ENCODE measurements at places on chromosomes 1 and 21. TPM values are rescaled to one million over a fixed set of nuclear protein-coding genes. Genes with fewer than 3 reads are reported as not detected.

Gene HAO2
- polyA plus RNA-seq: not detected

GRCh38 chr21:16318651-16319300 is 589.0 kb downstream of the USP25 start:
- no peak for DNase-seq

- no peak for DNase-seq
Measured at GRCh38 chr1:177172866-177173265, 2.1 kb downstream of the BRINP2 start.

- DNase-seq: no peak
Measured at GRCh38 chr1:217032715-217033367, 309.6 kb upstream of the ESRRG start.

DNA sequence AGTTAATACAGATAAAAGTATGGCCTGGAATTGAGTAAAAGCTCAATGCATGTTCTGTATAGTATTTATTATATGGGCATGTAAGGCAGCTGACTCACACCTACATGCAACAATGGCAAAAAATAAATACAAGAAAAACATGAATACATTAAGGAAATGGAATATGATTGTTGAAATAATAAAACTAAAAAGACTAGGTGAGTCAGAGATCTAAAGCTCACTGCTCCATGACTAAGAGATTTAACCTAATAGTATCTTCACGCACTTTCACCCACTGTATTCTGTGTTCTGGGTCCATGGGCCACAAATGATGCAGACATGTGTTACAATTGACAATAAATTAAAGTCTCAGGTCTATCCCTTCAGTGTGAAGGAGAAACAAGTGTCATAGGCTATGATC is 607.0 kb downstream of the AGBL4 start:
- DNase-seq: no peak

DNA sequence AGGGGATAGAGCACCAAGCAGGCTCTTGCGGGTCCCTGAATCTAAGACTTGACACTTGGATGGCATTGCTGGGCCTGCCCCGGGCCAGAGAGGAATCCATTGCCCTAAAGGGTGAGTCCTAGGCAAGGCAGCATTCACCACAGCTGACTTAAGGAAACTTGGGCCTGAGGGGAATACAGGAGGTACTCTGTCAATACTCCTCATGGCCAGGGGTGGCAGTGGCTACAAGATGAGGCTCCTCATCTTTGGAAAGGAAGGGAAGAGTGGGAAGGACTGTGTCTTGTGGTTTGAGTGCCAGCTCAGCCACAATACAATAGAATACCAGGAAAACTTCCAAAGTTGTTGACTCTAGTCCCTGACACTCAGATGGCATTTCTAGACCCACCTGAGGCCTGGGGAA is 5.1 kb downstream of the KRTAP22-1 start:
- DNase-seq: no peak

DNA sequence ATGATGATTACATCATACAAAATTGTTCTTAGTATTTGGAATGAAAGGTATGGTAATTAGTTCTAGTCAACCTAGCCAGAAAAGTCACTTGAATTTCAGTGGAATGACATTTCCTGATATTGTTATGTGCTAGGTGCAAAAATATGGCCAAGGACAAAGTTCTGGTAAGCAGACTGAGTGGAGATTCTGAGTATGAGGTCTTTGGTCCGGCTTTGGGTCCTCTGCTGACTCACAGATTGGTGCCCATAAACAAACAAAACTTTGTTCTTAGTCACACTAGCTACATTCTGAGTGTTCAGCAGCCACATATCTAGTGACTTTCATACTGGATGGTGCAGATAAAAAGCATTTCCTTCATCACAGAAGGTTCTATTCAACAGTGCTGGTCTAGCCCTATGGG is 206.1 kb downstream of the ZNF648 start:
- no peak for DNase-seq

Gene KLHL17
- 3.4 TPM for polyA plus RNA-seq

Gene GREM2
- polyA plus RNA-seq: 1.4 TPM

GRCh38 chr1:231396643-231397042 is 25.4 kb downstream of the EGLN1 start:
- no peak for DNase-seq

DNA sequence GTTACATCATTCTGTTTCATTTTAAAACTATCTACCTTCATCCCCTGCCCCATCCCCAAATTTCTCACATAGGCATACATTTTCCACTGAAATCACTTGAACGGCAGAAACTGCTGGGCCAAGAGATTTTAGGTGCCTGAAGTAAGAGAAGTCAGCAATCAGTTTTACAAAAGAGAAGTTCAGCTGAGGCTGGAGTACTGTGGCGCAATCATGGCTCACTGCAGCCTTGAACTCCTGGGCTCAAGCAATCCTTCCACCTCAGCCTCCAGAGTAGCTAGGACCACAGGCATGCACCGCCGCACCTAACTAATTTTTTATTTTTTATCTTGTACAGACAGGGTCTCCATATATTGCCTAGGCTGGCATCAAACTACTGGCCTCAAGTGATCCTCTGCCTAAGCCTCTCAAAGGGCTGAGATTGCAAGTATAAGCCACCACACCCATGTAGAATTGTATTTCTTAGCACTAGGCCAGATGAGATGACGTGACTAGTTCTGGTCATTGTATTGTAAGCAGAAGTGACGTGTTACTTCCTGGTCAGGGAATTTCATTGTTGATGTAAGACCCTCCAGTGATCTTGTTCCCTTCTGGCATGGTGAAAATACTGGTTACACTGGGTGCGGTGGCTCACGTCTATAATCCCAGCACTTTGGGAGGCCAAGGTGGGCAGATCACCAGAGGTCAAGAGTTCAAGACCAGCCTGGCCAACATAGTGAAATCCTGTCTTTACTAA is 7.1 kb downstream of the BECN2 start:
- no peak for DNase-seq

- peak; percentile 52 for DNase-seq
Measured at GRCh38 chr21:44872649-44873355, 688 bp downstream of the PTTG1IP start.

Gene USP25
- 59.3 TPM for polyA plus RNA-seq

DNA sequence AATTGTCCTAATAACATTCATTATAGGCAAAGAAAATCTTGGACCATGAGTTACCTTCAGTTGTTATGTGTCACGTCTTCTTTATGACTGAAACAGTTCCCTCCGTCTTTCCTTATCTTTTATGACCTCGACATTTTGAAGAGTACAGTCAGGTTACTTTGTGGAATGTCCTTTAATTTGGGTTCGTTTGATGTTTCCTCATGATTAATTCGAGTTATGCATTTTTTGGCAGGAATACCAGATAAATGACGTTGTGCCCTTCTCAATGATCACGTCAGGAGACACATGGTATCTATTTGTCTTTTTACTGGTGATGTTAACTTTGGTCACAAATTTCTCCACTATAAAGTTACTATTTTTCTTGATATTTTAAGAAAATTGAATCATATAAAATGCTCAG is 17.3 kb upstream of the KLF17 start:
- no peak for DNase-seq

GRCh38 chr1:201748335-201748734 is 80.6 kb upstream of the IPO9 start:
- DNase-seq: no peak

DNA sequence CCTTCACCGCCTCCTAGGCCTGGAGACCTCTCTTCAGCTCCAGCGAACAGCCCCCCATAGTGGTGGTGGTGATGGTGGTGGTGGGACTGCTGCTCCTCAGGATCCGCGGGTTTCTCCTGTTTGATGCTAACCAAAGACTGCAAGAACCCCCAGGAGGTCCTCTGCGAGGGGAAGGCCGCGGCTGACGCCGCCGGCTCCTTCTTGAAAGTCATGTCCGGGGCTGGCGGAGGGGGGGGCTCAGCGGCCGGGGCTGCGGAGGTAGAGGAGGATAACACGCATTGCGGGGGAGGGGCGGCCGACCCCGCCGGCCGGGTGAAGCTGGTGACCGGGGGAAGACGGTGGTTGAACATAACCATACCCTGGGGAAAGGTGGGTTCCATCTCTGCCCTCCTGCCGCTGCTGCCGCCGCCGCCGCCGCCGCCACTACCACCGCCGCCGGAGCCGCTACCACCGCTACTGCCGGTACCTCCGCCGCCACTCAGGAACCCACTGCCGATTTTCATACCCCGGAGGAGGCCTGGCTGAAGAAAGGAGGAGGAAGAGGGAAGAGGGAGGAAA is 554 bp downstream of the ZNF281 start:
- peak; percentile 48 for DNase-seq

Gene TMEM51
- polyA plus RNA-seq: 0.70 TPM

- DNase-seq: no peak
Measured at GRCh38 chr1:241270016-241270415, 87.0 kb downstream of the RGS7 start.

DNA sequence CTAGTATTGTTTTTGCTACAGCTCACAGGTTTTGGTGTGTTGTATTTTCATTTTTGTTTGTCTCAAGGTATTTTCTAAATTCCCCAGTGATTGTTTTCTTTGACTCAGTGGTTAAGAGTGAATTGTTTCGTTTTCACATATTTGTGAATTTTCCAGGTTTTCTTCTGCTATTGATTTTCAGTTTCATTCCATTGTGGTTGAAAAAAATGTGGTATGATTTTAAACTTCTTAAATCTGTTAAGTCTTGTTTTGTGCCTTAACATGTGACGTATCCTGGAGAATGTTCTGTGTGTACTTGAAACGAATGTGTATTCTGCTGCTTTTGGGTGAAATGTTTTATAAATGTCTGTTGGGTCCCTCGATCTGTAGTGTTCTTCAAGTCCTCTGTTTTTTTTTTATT is 117.9 kb downstream of the KIF26B start:
- DNase-seq: no peak

Gene ANGPTL1
- 26.1 TPM for polyA plus RNA-seq

DNA sequence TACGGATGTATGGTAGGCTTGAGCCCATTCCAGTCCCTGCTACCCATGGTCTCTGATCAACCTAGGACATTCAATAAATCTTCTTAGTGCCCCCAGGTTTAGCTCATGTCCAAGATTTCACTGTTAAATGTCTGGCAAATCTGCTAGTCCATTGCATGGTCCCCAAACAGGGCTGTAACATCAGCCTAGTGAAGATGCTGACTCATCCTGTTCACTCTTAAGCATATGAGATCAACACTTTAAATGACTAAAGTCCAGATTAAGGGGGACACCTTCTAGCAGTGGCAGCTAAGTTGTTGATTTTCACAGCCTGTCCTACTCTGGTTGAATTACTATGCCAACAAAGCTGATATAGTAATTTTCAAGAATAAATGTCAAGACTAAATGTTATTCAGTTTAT is 46.5 kb upstream of the NUF2 start:
- DNase-seq: no peak

- no peak for DNase-seq
Measured at GRCh38 chr1:39755965-39756659, 15.0 kb downstream of the OXCT2 start.

DNA sequence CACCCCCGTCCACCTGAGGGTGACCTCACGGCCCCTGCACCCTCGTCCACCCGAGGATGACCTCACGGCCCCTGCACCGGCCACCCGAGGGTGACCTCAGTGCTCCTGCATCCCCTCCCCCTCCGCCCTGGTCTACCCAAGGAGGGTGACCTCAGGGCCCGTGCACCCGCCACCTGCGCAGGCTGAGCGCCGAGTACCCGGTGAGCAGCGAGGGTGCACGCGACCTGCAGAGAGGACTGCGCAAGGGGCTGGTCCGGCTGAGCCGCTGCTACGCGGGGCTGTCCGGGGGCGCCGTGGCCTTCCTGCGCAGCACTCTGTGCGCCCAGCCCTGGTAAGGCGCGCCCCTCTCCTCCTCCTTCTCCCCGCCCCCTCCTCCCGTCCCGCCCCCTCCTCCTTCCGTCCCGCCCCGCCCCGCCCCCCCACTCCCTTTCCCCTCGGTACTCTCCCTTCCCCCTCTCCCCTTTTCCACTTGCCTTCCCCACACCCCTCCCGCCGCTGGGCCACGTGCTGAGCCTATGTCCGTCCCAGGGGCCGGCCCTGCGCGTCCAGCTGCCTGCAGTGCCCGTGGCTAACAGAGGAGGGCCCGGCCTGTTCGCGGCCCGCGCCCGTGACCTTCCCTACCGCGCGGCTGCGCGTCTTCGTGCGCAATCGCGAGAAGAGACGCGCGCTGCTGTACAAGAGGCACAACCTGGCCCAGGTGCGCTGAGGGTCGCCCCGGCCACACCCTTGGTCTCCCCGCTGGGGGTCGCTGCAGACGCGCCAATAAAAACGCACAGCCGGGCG is 28.4 kb downstream of the TRIM11 start:
- peak; percentile 81 for DNase-seq

- DNase-seq: no peak
Measured at GRCh38 chr1:213958346-213958745, 29.4 kb upstream of the PROX1 start.

- no peak for DNase-seq
Measured at GRCh38 chr1:238951809-238952208, 434.6 kb upstream of the CHRM3 start.

Gene IL19
- polyA plus RNA-seq: not detected

GRCh38 chr1:22184892-22185612 is 42.2 kb upstream of the WNT4 start:
- no peak for DNase-seq

DNA sequence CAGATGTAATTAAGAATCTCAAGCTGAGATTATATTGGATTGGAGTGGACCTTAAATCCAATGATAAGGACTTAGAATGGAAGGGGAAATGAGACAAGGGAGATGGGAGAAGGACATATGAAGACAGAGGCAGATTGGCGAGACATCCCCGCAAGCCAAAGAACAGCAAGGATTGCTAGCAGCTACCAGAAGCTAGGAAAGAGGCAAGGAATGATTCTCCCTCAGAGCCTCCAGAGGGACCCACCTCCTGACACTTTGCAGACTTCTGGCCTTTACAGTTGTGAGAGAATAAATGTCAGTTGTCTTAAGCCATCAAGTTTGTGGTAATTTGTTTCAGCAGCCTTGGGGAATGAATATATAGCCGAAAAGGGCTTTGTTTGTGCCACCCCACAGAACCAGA is 20.7 kb downstream of the METTL13 start:
- no peak for DNase-seq

Gene FCRLB
- polyA plus RNA-seq: 0.06 TPM

DNA sequence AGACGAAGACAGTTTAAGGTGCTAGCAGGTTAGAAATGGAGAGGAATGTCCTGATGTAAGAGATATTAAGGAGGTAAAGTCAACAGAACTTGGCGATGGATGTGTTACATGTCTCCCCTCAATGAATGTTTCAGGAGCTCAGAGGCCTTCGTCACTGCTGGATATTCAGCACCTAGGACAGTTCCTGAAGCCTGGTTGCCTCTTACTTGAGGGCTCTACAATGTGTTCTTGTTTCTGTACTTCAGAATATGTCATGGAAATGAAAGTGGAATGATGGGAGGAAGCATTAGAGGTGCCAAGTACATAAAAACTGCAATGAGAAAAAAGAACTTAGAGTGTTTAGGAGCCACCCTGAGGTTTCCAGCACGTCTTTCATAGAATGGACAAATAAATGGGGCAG is 17.7 kb downstream of the TNR start:
- no peak for DNase-seq

- no peak for DNase-seq
Measured at GRCh38 chr21:15966231-15966630, 236.4 kb downstream of the USP25 start.

DNA sequence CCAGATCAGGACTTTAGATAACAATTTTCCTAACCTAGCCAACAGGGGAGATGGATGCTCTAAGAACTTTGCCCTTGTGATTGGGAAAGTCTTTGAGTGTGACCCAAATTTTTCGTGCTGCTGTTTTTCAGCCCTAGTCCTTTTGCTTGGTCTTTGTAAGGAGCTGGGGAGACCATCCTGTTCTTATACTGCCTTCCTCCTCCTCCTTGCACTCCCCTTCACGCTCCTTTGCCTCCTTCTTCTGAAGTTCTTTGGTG is 5.7 kb downstream of the KCNQ4 start:
- no peak for DNase-seq

Gene SPRR2A
- not detected for polyA plus RNA-seq

GRCh38 chr1:26951821-26952497 is 8.3 kb downstream of the KDF1 start:
- DNase-seq: no peak

Gene SFPQ
- polyA plus RNA-seq: 86.8 TPM

Gene PDZK1
- 1.6 TPM for polyA plus RNA-seq

Gene FLG
- polyA plus RNA-seq: under 0.01 TPM

Measured in psoas muscle (tissue), 8 donors.